ENCODE measurements at places on chromosomes 5 and 9.

DNA sequence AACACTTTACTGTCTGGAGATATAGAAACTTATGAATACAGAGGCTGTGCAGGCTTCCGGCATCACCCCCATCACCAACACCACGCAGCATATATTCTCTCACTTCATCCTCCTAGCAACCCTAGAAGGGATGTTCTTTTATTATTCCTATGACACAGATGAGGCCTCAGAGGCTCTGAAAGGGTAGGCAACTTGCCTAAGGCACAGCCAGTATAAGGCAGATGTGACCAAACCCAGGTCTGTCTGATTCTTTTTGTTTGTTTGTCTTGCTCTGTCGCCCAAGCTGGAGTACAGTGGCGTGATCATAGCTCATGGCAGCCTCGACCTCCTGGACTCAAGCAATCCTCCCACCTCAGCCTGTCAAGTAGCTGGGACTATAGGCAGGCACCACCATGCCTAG, 22.8 kb upstream of the CORO2A start:
- DNase-seq = no peak

DNA sequence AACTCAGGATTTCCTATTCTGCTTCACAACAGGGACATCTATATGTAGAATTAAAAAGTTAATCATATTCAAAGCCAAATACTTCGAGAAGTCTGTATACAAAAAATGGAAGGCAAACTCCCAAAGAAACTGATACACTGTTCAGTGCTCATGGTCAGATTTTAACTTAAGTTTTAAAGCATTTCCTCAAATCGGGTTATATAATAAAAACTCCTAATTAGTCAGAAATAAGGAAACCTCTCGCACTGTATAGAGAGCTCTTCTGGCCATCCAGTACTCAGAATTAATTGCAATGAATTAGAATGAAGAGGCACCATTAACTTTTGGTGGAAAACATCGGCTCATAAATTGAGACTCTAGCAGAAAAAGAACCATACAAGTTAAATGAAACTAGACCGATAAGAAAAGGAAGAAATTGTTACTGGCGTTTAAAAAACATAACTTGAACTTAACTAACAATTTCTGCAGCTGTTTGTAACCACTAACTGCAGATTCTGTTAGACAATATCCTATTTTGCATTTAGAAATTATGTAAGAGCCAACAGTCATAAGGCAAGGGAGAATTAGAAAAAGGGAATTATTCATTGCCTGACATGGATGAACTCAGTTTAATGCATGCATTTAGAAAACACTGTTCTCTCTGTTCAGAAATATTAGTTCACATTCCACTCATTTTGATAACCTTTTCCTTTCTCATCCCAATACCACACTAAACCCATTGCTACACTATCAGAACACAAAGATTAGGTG, 96.6 kb downstream of the FNBP1 start:
- DNase-seq = no peak

- no peak for DNase-seq
These were observed 47.7 kb upstream of the ATP10B start for GRCh38 chr5:160899735-160900134.

DNA sequence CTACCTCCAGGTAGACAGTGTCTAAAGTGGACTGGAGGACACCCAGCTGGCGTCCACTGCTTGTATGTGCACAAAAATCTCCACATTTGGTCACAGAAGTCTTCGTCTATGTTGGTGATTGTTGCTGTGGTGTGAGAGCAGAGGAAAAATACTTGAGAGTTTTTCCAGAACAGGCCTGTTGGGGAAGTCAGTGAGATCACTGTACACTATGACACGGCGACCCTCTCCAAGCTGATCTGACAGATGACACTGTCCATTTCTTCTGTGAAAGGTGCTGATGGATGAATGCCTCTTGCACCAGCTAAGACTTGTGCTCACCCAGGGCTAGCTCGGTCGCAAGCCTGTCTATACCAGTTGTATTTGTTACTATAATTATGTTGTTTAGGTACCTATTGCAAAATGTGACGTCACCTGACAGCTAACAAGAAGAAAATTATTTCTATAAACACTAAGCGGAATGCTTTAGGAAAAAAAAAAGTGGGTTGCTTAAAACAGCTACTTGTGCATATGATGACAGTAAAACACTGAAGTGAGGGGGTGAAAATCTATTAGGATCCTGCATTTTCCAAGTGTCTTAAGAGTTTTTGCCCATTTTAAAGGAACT, 142.3 kb downstream of the ROR2 start:
- no peak for DNase-seq

DNA sequence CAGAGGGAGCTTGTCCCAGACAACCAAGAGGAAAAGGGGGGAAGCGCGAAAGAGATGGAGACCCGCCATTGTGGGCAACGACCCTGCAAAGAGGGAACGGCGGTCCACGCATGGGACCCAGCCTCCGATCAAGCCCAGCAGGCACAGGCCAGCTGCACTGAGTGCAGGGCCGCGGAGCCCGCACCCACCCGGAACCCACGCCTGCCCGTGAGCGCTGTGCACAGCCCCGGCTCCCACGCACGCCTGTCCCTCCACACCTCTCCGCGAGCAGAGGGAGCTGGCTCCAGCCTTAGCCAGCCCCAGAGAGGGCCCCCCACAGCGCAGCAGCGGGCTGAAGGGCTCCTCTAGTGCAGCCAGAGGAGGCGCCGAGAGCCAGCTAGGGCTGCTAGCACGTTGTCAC, 416.5 kb downstream of the DMRTA1 start:
- DNase-seq = no peak

GRCh38 chr9:36247356-36247755, 10.9 kb downstream of the GNE start:
- no peak for DNase-seq

GRCh38 chr9:77486968-77487367, 161.2 kb downstream of the GNA14 start:
- DNase-seq = no peak

- DNase-seq = no peak
These were observed 203.1 kb upstream of the PPP1R2B start for GRCh38 chr5:156647034-156647451.

DNA sequence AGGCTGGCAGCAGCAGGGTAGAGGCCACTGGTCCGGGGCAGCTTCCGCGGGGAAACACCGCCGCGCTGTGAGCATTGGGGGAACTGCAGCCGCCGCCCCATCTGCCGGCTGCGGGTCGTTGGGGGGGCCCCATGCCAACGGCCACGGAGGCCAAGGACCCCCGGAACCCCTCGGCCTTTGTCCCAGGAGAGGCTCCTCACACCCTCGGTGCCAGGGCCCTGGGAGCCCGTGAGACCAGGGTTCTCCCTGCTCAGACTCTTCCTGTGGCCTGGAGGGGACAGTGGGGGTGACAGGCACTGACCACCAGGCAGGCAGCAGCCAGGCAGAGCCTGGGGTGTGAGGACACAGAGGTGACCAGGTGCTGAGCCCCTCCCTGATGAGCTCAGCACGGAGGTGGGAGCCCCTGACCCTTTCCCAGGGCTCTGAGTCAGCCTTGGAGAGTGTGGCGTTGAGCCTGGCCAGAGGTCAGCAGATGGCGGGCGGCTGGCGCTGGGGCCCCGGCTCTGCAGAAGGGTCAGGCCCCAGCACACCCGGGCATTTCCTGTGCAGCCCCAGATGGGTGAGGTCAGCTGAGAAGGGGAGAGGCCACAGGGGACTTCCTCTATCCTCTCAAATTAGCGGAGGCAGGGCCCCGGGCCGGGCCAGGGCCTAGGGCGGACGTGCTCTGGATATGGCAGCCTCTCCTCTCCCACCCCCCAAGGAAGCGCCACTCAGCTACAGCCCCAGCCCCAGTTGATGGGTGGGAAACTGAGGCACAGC, 17.9 kb upstream of the EGFL7 start:
- DNase-seq = peak; percentile 61

GRCh38 chr9:89185980-89186379, 7.4 kb upstream of the SHC3 start:
- DNase-seq = no peak

- DNase-seq = no peak
These were observed 113.9 kb upstream of the FBXL7 start for GRCh38 chr5:15386122-15386521.

DNA sequence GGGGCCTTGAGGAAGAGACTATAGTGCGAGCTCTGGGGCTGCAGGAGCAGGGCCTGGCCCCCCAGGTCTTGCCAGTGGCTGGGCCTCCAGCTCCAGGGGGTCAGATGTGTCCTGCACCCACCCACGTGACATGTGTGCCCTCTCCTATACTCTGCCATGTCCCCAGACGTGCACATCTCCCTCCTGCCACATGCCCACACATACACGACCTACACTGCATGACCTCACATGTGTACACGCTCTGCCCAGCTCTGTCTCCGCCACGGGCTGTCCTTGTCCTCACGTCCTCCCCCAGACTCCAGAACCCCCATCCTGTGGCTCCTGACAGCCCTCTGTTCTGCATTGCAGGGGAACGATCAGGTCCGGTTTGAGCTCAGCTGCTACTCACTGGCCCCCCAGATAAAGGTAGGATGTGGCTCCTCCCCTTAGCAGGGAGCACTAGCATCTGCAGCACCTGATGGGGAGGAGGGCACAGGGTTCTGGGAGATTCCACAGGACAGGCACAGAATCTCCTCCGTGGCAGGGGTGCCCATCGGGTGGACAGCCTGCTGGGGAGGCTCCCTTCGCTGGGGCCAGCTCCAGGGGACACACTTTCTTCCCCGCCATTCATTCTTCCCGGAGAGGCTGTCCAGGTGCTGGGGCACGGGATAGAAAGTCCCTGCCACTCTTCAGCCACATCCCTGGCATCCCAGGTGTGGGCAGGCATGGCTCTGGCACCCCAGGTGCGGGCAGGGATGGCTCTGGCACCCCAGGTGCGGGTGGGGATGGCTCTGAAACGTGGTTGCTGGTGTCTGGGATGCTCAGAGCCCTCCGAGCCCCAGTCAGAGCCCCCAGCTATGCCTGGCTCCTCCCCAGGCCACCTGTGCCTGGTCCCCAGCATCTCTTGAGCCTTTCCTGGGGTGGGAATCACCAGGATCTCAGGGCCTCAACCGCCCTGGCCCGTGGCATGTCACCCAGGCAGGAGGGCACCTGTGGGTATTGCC, 19.3 kb downstream of the ASS1 start:
- no peak for DNase-seq

DNA sequence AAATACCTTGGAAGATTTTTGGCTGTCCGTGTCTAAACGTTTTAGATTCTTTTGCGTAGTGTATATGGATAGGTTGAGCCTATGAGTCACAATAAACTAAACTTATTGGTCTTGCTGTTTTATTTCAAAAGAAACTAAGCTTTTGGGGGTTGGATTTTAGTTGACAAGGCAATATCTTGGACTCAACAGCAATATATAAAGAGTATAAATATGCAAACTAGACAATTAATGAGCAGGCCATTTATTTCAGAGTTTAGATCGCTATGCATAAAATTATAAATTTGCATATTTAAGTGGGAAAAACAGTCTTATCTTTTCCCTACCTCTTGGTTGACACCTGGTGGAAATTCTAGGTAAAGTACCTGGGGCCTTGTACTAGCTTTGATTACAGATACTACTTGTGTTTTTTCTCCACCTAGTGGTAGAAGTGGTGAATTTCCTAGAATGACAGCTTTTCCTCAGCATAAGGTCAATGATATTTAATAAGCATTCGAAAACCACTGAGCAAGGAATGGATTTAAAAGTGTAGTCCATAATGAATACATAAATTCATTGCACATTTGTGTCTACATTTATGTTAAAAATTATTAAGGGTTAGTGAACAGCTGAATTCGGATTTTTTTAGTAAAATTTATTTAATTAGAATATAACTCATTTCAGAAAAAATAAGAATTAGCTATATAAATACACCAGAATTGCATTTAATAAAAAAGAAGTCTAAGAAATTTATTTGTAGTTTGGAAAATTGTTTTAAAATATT, 1.7 kb upstream of the ARRDC3 start:
- peak; percentile 27 for DNase-seq

GRCh38 chr9:133334161-133334560, 1.8 kb downstream of the SURF6 start:
- DNase-seq = no peak

GRCh38 chr5:170861917-170862766, at the start of gene RANBP17:
TSS of gene RANBP17 (plus strand) at chr5:170862018.
- DNase-seq = peak; percentile 70

GRCh38 chr9:133304477-133305377, 29.7 kb upstream of the ABO start:
- DNase-seq = no peak

- no peak for DNase-seq
These were observed 68.3 kb downstream of the SHB start for GRCh38 chr9:38000735-38001134.

- DNase-seq = no peak
These were observed 178.5 kb upstream of the CDH18 start for GRCh38 chr5:20166456-20166855.

DNA sequence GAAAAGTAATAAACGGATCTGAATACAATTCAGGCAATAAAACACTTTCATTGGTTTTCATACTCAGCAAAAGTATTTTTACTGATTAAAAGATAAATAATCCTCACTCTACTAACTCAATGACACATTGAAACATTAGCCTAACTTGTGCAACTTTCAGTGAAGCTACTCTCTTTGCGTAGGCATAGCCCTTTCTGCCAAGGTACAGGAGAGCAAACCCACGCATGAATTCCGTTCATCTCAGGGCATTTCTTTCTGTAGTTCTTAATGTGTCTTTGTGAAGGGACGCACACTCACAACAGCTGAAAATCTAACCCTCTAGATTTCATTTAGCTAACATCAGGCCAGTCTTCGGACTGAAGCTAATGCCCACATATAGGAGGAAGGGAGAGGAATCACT, 66.4 kb upstream of the TLE1 start:
- DNase-seq = no peak

GRCh38 chr5:143186623-143187022, 216.9 kb downstream of the NR3C1 start:
- no peak for DNase-seq

DNA sequence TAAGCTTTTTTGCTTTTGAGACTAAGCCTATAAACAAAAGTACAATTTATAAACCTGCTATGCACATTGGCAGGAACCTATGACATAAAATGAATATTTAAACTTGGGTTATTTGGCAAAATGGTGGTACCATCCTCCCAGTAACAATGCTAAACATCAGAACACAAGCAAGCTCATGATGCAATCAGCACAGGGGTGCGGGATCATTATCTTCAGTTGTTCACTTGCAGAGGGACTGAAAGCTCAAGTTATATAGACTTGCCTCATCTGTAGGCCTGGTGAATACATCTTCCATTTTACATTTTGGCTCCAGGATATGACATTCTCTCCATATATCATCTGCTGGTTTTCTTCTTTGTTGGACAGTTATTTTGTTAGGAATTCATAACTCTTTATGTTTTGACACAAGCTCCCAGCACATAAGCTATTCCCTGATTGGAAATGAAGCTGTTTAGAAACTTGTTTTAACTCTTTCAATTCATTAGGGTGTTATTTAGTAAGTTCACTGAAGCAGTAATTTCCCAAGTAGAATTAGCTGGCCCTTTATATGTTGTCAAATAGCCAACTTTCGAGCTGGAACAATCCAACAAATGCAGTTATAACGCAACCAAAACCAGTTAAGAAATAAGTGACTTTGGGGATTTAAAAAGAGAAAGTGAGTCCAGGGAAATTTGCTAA, 124.7 kb upstream of the LIFR start:
- DNase-seq = no peak

GRCh38 chr5:56369361-56369811, 136.3 kb upstream of the ANKRD55 start:
- DNase-seq = no peak
